Activated T-helper 1 cell treated with Interleukin-2 at 50 U/mL for 16 hours (primary cell): ENCODE measurements at places on chromosomes 6 and 20.

- DNase-seq: no peak
These were observed 9.3 kb downstream of the ANGPT4 start for GRCh38 chr20:906703-907270.

DNA sequence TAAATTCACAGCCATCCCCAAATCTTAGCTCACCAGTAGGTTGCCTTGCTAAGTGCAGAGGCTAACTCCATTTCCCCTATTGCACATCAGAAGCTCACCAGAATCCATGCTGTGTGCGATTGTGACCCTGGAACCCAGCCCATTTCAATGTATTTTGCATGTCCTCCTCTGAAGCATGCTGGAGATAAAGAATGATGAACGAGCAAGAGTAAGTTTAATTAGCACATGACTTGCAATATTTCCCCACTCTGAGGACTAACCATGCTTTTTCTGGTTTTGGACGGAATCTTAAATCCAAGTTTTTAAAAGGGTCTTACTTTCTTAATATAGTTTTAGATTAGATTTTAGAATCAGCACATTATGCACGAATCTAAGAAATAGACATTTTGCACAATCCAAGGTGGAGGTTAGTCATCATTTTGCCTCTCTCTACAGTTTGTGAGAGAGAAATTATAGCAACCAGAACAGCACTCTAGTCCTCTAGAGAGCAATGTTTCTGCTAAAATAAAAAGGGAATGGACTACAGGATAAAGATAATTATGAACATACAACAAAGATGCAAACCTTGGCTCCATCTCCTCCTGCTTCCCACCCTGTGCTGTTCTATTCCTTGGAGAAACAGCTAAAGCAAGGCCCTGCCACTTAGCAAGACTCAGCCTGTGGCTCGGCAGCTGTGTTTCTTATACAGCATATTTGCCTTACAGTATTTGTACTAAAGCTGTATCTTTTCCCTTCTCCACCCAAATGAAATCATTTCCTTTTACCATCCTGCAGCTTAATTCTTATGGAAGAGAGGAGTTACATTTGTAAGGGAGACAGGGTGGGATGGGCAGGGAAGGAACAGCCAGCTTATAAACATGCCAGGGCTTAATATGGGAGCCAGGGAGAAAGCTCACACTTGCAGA is 24.9 kb upstream of the LAMA4 start:
- DNase-seq: no peak

GRCh38 chr6:11702089-11702488 is 76.5 kb downstream of the ADTRP start:
- DNase-seq: no peak

DNA sequence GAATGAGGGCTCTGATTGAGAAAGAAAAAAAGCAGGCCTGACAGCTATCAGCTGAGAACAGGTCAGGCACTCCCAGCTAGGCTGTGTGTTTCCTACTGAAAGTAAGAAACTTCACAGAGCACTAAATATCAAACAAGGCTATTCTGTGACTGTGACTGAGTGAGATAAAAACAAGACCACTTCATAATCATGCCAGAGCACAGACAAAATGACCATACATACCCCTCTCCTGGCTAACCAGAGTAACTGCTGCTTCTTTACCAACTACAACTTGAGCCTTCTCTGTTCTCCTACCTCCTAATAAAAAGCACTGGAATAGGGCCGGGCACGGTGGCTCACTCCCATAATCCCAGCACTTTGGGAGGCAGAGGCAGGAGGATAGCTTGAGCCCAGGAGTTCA is 6.8 kb upstream of the BTN1A1 start:
- no peak for DNase-seq

DNA sequence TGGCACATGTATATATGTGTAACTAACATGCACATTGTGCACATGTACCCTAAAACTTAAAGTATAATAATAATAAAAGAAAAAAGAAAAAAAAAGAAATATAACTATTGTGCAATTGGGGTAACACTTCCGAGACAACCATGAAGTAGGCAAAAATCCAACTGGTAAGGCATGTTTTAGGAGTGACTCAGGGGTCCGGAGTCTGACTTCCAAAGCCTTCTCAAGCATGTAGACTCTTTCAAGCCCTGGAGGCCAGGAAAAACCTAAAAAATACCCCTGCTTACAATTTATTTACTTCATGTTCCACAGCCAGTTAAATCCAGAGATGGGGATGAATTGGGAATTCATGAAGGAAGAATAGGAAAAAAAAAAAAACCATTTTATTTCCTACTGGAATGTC is 161.3 kb upstream of the PHACTR1 start:
- DNase-seq: no peak

GRCh38 chr6:14396826-14397517 is 279.4 kb downstream of the CD83 start:
- DNase-seq: no peak

GRCh38 chr20:24158281-24158680 is 169.7 kb upstream of the GGTLC1 start:
- DNase-seq: no peak

GRCh38 chr6:52529311-52529710 is 47.5 kb downstream of the TRAM2 start:
- no peak for DNase-seq
